ENCODE measurements at places on chromosomes 5 and 9.

DNA sequence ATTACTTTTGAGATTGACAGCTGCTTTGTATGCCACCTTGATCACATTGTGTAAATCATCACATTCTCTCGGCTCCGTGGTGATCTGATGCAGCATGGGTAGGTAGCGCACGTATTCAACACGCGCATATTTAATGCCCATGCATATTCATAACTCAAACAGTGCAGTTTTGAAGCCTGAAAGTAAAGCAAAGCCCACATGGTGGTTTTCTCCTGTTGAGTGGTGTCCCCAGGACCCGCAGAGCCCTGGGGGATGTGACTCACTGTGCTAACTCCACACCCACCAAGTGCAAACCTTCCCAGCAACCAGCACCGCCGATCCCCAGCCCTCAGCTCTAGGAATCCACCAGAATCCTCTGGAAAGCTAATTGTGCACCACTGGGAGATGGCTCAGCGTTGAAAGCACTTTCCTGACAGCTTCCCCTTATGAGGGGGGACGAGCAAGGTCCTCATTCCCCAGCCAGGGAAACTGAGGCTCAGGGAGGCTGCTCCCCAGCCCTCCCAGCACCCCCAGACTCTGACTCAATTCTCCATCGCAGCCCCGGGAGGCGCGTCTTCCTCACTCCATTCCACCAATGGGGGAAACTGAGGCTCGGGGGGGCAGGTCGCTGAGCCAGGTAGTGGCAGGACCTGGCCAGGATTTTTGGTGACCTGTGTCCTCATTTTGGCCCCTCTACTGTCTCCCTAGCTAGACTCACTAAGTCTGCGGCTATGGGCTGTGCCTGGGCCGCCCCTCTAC lies 46.4 kb downstream of the SARDH start:
- DNase-seq, result no peak

GRCh38 chr9:120386390-120387131 lies 193.4 kb downstream of the CDK5RAP2 start:
- DNase-seq, result no peak

- DNase-seq, result no peak
Measured at GRCh38 chr9:87076825-87077224, 129.5 kb upstream of the GAS1 start.

- no peak for DNase-seq
Measured at GRCh38 chr9:124210697-124211096, 47.1 kb upstream of the NEK6 start.

DNA sequence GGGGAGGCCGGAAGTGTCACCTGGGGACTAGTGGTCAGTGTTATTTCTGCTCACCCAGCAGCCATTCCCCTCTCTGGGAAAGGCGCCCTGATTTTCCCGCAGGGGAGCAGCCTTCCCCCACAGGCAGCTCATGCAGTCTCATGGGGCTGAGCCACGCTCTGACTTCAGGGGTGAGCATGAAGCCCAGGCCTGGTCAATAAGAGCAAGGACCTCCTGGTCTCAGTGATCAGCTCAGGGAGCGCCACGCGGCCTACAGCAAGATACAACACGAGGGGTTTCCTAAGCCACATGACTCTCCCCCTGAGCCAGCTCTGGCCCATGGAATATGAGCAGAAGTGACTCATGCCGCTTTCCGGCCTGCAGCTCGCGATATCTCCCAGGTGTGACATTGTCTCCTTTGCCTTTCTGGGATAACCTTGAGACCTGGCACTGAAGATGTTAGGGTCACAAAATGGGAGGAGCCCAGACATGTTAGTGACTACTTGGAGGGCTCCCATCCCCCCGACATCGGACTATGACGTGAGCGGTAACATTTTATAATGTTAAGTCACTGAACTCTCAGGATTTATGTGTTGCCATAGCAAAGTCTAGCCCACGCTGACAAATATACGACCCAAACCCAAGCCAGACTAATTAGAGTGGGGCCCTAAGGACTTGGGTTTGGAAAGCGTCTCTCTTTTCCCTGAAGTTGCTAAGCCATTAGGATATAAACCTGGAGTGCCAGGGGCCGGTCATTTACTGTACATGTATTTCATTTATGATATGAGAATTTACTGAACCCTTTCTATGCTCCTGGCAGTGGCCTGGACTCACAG lies 46.5 kb upstream of the GFPT2 start:
- no peak for DNase-seq

DNA sequence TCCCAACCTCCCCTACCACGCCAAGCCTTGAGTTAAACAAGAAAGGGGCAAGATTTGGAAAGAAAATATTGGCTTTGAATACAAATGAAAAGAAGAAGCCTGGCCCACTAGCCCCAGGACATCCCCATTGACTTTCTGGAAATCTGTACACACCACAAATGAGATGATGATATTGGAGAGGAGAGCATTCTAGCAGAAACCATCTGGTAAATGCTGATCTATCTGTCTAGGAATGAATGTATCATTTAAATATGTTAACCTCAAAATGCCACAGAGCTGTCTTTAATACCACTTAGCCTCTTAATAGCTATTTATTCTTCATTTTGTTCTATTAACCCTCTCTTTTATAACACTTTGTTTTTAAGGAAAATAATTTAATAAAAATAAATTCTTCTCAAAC lies 270.2 kb upstream of the PDE4D start:
- no peak for DNase-seq

- DNase-seq, result no peak
Measured at GRCh38 chr9:135811801-135812200, 95.5 kb downstream of the CAMSAP1 start.

DNA sequence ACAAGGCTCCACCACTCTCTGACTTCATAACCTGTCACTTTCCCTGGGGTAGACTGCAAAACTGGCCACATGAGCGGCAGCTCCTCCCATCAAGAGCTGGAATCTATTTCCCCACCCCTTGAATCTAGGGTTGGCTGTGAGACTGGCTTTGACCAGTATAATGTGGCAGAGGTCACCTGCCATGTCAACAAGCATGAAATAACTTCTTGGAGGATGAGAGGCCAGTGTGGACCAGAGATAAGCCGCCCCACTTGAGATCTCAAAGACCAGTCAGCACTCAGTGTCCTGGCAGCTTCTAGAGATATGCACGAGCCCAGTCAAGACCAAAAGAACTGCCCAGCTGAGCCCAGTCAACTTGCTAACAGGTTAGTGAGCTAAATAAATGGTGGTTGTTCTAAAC lies 59.0 kb downstream of the MARCHF11 start:
- no peak for DNase-seq

DNA sequence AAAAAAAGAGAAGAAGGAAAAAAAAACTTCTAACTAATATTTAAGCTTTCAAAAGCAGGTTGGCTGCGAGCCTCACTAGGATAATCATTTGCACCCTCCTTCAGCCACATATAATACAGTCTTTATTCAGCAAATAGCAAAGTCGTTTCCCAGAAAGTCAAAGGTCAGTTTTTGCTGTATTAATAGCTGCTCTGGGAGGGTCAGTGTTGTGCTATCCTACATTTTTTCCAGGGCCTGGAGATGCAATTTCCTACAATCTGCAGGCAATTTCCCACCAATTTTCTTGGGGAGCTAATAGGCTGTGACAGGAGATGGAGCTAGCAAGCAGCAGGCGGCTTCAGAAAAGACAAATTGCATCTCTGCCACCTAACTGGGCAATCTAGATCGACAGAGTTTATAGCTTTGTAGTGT lies 136.8 kb downstream of the TLE1 start:
- DNase-seq, result no peak

DNA sequence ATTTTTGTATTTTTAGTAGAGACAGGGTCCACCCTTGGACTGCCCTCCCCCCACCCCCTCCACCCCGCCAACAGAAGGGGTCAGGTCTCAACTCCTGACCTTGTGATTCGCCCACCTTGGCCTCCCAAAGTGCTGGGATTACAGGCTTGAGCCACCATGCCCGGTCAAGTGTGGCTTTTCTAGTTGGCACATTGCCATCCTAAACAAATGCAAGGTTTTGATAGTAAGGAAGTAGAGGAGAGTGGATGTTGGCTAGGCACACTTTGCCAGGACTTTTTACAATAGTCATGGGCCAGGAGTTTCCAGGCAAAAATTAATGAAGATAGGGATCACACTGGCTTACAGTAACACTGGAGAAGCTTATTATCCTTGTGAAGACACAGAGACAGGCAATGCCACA lies 62.4 kb downstream of the GALNT12 start:
- no peak for DNase-seq

DNA sequence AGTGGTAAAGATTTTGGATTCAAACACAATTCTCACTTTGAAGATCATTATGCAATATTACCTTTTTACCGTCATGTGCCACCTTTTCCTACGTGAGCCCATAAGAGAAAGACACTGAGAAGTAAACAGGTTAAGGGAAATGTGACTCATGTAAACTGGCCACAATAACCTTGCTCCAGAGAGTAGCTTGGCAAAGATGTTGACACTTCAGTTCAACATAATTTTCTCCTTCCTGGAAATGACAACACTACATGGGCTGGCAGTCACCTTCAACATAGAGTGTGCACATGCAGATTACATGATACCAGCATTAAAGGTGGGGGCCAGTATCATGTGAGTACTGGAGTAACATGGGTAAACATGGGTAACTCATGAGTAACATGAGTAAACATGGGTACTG lies 141.9 kb downstream of the CDK5RAP2 start:
- DNase-seq, result no peak
